HepG2 (cell line): ENCODE measurements at places on chromosomes 12 and 14.
A peak's percentile ranks its signal among the peaks of the same experiment; 100 is the strongest.

- no peak for DNase-seq
These were observed 38.7 kb downstream of the SH2B3 start for GRCh38 chr12:111444314-111444924.

GRCh38 chr12:79859646-79860045, 75.3 kb downstream of the PPP1R12A start:
- no peak for DNase-seq

DNA sequence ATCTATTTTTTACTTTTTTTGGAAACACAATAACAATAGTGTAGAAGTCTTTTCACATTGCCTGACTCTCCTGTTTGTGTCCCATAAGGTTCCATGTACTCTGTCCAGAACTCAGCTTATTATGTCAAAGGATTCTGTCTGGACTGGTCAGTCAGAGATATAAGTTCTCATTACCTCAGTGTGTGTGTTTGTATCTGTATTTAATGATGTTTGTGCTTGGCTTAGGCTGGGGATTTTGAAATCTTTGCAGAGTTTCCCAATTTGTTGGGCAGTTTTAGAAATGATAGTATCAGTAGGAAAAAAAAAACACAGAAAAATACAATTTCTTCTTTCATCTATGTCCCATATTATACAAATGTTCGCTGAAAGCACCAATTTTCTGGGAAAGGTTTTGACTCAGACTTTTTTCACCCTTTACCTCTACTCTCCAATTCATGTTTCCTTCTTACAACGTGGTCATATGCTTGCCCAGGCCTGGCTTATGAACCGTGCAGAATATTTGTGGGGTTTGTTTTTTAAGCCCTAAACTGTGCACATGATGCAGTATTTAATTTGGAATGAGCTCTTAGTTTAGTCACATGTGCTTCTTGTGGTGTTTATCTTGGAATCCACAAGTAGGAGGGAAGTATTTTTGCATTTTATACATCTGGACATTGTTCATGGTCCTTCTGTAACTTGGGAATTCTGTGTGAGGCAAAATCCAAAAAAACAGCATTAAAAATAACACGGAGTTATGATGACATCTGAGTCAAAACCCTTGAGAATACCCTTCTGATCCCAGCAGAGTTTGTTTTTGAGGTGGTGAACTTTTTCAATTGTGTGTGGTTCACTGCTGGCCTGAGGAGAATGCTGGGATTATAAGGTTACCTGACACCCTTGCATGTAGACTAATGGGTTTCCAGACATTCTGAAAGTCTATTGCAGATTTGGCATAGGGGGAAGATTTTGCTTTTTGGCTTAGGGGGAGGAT, 121.2 kb downstream of the RAD51B start:
- peak; percentile 27 for DNase-seq

- no peak for DNase-seq
These were observed 14.2 kb downstream of the IQSEC3 start for GRCh38 chr12:80681-81190.

GRCh38 chr12:6383572-6384498, at the start of gene LTBR:
Gene LTBR (plus strand): TSS chr12:6384162. CDS start chr12:6384359, 197 bp downstream.
- peak; percentile 83 for DNase-seq
